ENCODE measurements at places on chromosomes 13 and 19.

- no peak for DNase-seq
Observed at GRCh38 chr13:93118081-93118615, 108.5 kb upstream of the GPC6 start.

- DNase-seq: no peak
Observed at GRCh38 chr13:110161112-110161882, 145.7 kb downstream of the COL4A1 start.

DNA sequence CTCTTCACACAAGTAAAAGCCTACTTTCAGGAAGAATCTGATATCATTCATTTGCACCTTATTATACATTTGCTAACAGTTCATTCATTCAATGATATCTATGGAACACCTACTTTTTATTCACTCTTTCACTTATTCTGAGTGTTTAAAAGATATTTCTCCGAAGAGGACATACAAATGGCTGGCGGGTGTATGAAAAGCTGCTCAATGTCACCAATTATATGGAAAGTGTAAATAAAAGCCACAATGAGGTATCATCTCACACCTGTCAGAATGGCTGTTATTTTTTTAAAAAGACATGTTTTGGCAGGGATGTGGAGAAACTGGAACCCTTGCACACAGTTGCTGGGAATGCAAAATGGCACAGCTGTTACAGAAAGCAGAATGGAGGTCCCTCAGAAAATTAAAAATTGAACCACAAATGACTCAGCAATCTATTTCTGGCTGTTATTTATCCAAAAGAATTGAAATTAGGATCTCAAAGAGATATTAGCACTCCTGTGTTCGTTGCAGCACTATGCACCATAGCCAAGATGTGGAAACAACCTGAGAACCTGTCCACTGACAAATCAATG lies 127.6 kb upstream of the IRS2 start:
- DNase-seq: no peak

GRCh38 chr13:46609052-46609451 lies 56.1 kb downstream of the LRCH1 start:
- no peak for DNase-seq

DNA sequence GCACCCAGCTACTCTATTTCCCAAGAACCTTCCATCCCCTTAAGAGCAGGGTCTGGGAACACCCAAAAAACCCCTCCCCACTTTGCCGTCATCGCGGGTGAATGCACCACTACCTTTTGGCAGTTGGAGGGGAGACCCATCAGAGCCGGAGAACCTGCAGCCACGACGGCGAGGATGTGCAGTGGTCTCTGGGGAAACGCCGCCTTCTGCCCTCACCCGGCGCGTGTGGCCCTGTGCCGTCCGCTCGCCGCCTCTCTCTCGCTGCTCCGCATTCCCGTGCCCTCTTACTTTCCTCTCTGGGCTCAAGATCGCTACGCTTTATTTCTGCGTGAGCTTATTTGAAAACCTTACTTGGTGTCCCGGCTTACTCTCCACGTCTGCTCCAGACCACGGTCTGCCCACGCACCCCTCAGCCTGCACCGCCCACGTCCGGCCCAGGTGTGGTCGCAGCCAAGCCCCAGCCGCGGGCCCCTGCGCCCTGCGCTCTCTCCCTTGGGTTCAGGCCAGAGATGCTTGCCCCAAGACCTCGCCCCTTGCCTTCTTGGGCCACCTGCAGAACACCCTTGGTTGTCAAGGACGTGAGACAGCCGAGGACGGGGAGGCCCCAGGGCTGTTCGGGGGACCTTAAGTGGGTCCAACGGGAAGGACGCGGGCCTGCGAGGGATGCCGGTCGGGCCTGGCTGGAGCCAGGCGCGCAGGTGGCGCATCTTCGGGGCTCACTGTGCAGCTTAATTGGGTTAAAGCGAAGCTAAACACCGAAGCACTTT lies 2.0 kb upstream of the MAB21L1 start:
- DNase-seq: no peak

Measured in iris pigment epithelial cell (primary cell).